ENCODE measurements at places on chromosomes 7 and 10.

GRCh38 chr7:44322631-44323363 is 2.6 kb downstream of the CAMK2B start:
- no peaks in the 10 kb centered on the region for H3K4me1 ChIP-seq
- no peak overlapping the region for H3K27ac ChIP-seq
- DNase-seq, result no peak
- no peaks in the 10 kb centered on the region for H3K36me3 ChIP-seq

- H3K27ac ChIP-seq, result no peak overlapping the region
- H3K4me1 ChIP-seq, result no peaks in the 10 kb centered on the region
- no peak overlapping the region for H3K4me3 ChIP-seq
- DNase-seq, result no peak
- H3K36me3 ChIP-seq, result no peaks in the 10 kb centered on the region
Measured at GRCh38 chr10:6455592-6455991, 124.5 kb downstream of the PRKCQ start.

GRCh38 chr10:100482834-100483185 is 20.0 kb downstream of the WNT8B start:
- peaks cover 5% of the 10 kb centered on the region for H3K36me3 ChIP-seq
- no peak overlapping the region for H3K27ac ChIP-seq
- peaks cover 4% of the 10 kb centered on the region for H3K4me1 ChIP-seq
- no peak overlapping the region for H3K4me3 ChIP-seq
- H3K27me3 ChIP-seq, result peaks cover 36% of the 10 kb centered on the region

- H3K27ac ChIP-seq, result no peak overlapping the region
- no peak overlapping the region for H3K4me3 ChIP-seq
- DNase-seq, result no peak
- H3K4me1 ChIP-seq, result no peaks in the 10 kb centered on the region
- H3K27me3 ChIP-seq, result no peaks in the 10 kb centered on the region
Measured at GRCh38 chr10:122733931-122734665, 34.5 kb upstream of the C10orf120 start.

GRCh38 chr7:23129036-23129435 is 23.5 kb downstream of the KLHL7 start:
- no peak for DNase-seq
- H3K36me3 ChIP-seq, result peaks cover 19% of the 10 kb centered on the region

GRCh38 chr10:90064295-90064694 is 362.9 kb downstream of the KIF20B start:
- no peaks in the 10 kb centered on the region for H3K36me3 ChIP-seq
- H3K27ac ChIP-seq, result no peak overlapping the region
- H3K4me1 ChIP-seq, result no peaks in the 10 kb centered on the region
- no peaks in the 10 kb centered on the region for H3K27me3 ChIP-seq
- H3K4me3 ChIP-seq, result no peak overlapping the region

GRCh38 chr7:142632271-142633134 is 116.8 kb upstream of the PRSS1 start:
- H3K4me3 ChIP-seq, result no peak overlapping the region
- H3K27ac ChIP-seq, result no peak overlapping the region
- H3K4me1 ChIP-seq, result peaks cover 3% of the 10 kb centered on the region
- peak; percentile 60 for DNase-seq
- H3K27me3 ChIP-seq, result peaks cover 4% of the 10 kb centered on the region
- H3K36me3 ChIP-seq, result no peaks in the 10 kb centered on the region

DNA sequence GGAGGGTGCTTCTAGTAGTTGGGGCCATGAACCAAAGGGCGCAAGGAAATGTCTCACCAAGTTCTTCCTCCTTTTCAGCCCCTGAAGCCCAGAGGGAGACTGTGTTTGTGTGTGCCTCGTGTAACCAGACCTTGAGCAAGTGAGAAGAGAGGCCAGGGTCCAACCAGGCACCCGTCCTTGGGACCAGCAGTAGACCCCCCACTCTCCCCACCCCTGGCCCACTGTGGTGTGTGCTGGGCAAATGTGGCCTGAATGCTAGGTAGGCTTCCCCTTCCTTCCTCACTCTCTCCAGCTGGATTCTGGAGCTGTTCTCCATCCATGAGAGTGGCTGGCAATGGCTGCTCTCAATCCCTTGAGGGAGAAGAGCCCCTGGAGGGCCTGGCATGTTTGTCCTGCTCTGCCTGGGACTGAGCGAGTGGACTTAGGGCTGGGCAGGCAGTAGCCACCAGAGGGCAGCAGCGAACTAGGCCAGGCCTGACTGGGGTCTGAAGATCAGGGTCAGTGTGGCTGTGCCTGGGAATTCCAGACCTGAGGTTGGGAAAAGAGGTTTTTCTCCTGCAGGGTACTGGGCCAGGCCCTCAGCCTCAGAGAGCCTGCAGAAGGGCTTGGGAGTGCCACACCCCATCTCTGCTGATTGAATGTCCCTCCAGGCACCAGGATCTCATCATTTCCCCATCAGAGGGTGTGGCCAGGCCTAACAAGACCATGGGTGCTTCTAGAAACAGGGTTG is 12.5 kb downstream of the SFRP5 start:
- no peak overlapping the region for H3K4me3 ChIP-seq
- H3K27ac ChIP-seq, result no peak overlapping the region
- H3K27me3 ChIP-seq, result no peaks in the 10 kb centered on the region
- peaks cover 49% of the 10 kb centered on the region for H3K36me3 ChIP-seq
- peak; percentile 52 for DNase-seq

GRCh38 chr7:11638011-11638774 is 193.8 kb downstream of the THSD7A start:
- no peak overlapping the region for H3K27ac ChIP-seq
- H3K4me1 ChIP-seq, result no peaks in the 10 kb centered on the region
- no peaks in the 10 kb centered on the region for H3K27me3 ChIP-seq
- H3K36me3 ChIP-seq, result no peaks in the 10 kb centered on the region

GRCh38 chr10:49539320-49539885 is 482 bp upstream of the ERCC6 start:
- DNase-seq, result peak; percentile 52
- peak overlapping the region; percentile 28 for H3K27ac ChIP-seq
- no peaks in the 10 kb centered on the region for H3K36me3 ChIP-seq
- H3K4me1 ChIP-seq, result peaks cover 11% of the 10 kb centered on the region
- no peaks in the 10 kb centered on the region for H3K27me3 ChIP-seq
- peak overlapping the region; percentile 53 for H3K4me3 ChIP-seq

DNA sequence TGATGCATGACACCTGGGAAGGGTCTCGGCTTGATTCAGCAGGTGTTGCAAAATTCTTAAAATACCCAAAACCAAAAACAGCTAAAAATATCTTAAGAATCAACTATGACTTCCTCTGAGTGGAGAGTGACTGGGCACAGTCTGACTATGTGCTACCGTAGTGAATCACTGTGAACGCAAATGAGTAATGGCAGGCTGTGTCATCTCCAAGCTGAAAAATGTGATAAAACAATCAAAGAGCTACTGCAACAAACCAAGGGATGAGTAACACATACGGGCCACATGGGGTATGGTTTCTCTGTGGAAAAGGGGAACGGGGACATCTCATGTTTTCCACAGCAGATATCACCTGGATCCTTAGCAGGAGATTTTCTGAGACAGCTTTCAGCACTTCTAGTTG is 127.5 kb downstream of the ABCA13 start:
- peak; percentile 84 for DNase-seq
- no peak overlapping the region for H3K4me3 ChIP-seq
- no peaks in the 10 kb centered on the region for H3K27me3 ChIP-seq
- no peaks in the 10 kb centered on the region for H3K36me3 ChIP-seq
- H3K27ac ChIP-seq, result no peak overlapping the region

DNA sequence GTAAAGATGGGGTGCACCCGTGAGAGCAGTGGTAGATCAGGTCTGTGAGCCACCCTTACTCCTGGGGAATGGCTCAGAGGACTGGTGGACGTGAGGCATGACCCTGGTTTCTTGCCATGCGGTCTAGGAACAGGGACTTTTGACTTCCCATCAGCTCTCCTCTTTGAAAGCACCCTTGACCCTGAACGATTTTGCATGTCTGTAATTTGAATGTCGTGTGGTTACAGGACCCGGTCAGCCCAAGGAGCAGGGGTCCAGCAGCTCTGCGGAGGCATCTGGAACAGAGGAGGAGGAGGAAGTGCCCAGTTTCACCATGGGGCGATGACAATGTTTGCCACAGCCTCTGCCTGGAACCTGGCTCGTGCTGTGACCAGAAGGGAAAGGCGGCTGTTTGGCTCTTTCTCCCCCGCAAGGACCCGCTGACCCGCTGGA is 8.6 kb upstream of the ORAI2 start:
- H3K4me3 ChIP-seq, result no peak overlapping the region
- DNase-seq, result no peak
- peaks cover 42% of the 10 kb centered on the region for H3K36me3 ChIP-seq
- no peaks in the 10 kb centered on the region for H3K27me3 ChIP-seq
- no peak overlapping the region for H3K27ac ChIP-seq

- no peak overlapping the region for H3K27ac ChIP-seq
- H3K27me3 ChIP-seq, result peaks cover 7% of the 10 kb centered on the region
- no peak for DNase-seq
- no peaks in the 10 kb centered on the region for H3K4me1 ChIP-seq
- no peak overlapping the region for H3K4me3 ChIP-seq
Measured at GRCh38 chr10:50951365-50951764, 65.9 kb upstream of the A1CF start.

GRCh38 chr7:7791523-7791922 is 73.1 kb upstream of the RPA3 start:
- H3K27ac ChIP-seq, result no peak overlapping the region
- no peaks in the 10 kb centered on the region for H3K36me3 ChIP-seq
- no peak for DNase-seq
- H3K4me1 ChIP-seq, result peaks cover 8% of the 10 kb centered on the region
- H3K4me3 ChIP-seq, result no peak overlapping the region

Measured in IMR-90 (cell line).